ENCODE measurements at places on chromosomes 5 and 9. TPM values are rescaled to one million over a fixed set of nuclear protein-coding genes. Genes with fewer than 3 reads are reported as not detected.

Gene ZNF462
- 13.3 TPM for total RNA-seq

DNA sequence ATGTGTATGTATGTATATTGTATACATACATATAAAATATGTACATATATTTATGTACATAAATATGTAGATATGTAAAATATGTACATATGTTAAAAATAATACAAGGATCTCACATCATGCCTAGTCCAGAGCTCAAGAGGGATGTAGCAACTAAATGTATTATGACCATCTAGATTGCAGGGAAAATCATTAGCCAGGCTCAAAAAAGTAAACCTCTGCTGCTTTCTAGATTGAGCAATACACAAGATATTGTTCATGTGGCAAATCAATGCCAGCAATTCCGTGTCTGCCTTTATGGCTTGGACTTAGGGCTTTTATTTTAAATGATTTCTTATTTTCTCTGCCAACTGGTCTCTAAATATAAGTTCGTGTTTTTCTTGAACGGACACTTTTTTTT is 65.2 kb downstream of the RAI14 start:
- DNase-seq = no peak
- H3K4me3 ChIP-seq = no peak overlapping the region
- H3K27me3 ChIP-seq = no peaks in the 10 kb centered on the region
- H3K4me1 ChIP-seq = no peaks in the 10 kb centered on the region
- H3K27ac ChIP-seq = no peak overlapping the region

Gene RANBP6
- total RNA-seq = 18.3 TPM

DNA sequence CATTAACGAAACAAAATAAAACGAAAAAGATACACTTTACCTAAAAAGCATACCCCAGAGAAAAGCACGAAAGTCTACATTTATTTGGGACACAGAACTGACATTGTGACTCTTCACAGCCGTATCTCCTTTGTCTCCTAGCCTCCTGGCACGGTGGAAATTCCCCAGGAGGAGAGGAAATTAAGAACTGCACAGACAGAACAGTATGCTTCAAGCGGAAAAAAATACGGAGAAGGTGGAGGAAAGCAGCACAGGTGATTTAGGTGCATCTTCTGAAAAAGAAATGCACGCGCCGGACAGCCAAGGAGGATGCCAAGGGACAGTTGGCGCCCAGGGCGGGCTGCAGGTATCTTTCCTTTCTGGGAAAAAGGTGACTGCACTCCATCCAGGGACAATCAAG is 32.0 kb downstream of the DDX31 start:
- no peak overlapping the region for H3K27ac ChIP-seq
- H3K27me3 ChIP-seq = no peaks in the 10 kb centered on the region
- no peaks in the 10 kb centered on the region for H3K4me1 ChIP-seq
- no peak for DNase-seq

DNA sequence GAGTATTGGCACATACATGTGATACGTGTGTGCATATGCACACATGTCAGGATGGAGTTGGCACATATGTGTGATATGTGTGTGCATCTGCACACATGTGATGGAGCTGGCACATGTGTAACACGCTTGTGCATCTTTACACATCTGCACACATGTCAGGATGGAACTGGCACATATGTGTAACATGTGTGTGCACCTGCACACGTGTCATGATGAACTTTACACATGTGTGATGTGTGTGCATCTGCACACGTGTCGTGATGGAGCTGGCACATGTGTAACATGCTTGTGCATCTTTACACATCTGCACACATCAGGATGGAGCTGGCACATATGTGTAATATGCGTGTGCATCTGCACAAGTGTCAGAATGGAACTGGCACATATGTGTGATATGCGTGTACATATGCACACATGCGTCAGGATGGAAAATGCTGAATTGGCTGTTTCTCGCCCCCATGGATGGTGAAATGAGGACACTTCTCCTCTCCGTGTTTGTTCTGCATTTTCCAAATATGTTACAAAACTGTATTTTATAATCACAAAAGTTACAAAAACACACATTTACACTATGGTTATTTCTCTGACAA is 16.3 kb upstream of the SLC6A19 start:
- peaks cover 14% of the 10 kb centered on the region for H3K27me3 ChIP-seq
- H3K4me1 ChIP-seq = no peaks in the 10 kb centered on the region
- H3K36me3 ChIP-seq = no peaks in the 10 kb centered on the region
- no peak overlapping the region for H3K4me3 ChIP-seq

GRCh38 chr5:123099514-123100151 is 10.6 kb downstream of the PRDM6 start:
- DNase-seq = no peak
- H3K36me3 ChIP-seq = no peaks in the 10 kb centered on the region
- H3K27ac ChIP-seq = no peak overlapping the region
- peaks cover 4% of the 10 kb centered on the region for H3K4me1 ChIP-seq
- H3K4me3 ChIP-seq = peak overlapping the region; percentile 25
- H3K27me3 ChIP-seq = peaks cover 65% of the 10 kb centered on the region

Measured in gastrocnemius medialis (tissue), 4 donors.